ENCODE measurements at places on chromosomes 2 and 18.
A peak's percentile ranks its signal among the peaks of the same experiment; 100 is the strongest.

DNA sequence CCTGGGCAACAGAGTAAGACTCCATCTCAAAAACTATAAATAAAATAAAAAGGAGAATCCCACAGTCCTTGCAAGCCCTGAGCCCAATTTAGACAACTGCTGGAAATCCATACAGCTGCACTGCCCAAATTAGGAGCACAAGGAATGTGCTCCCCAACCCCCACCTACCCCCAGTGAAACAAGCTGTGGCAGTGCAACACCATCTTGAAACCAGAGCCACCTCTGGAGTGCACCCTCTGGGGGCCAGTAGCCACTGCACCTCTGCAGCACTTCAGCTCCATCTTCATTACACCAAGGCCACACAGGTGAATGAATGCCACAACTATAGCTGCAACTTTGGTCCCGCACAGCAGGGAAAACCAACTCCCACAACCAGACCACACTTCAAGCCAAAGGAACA, 37.3 kb downstream of the USP34 start:
- DNase-seq = no peak

DNA sequence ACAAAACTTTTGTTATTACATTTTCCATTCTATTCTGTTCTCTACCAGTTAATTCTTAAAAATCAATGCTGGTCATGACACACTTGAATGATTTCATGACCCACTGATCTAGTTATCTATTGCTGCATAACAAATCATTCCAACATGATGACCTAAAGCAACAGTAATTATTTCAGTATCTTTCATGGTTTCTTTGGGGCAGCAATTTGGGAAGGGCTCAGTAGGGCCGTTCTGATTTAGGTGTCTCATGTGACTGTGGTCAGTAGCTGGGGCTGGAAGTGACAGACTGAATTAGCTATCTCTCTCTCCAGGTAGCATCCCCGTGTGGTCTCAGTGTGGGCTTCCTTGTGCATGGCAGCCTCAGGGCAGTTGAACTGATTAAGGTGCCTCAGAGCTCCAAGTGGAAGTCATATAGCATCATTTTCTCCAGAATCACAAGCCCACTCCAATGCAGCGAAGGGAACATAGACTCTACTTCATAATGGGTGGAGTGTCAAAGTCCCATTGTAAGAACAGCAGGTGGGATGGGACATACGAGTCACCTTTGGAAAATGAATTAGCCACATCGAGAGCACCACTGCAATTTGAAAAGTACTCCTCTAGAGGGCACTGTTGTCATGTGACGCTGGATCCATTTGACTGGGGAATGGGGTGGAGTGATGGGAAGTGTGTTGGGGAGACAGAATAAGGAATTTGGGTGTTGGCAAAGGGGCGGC, 39.1 kb upstream of the FAM136A start:
- DNase-seq = no peak

DNA sequence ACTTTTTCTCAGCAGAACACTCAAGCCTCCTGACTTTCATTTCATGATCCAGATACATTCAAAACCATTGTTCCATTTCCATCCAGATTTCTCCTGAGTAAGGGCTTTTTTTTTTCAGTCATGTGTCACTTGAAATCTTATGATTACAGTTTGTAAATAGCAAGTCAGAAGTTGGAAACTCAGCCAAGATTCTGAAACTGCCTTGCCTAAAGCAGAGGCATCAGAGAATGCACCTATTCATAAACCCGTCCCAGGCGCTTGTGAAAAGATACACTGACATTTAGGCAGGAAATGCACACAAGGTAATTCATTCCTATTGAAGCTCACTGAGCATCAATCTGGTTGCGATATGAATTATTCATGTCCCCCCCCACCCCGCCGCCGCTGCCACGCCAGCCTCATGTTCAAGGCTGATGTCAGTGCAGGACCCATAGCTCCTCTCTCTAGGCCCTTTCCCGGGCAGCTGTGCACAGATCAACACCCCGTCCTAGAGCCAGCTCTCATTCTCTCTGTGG, 30.4 kb upstream of the MGAT4A start:
- peak; percentile 35 for DNase-seq

DNA sequence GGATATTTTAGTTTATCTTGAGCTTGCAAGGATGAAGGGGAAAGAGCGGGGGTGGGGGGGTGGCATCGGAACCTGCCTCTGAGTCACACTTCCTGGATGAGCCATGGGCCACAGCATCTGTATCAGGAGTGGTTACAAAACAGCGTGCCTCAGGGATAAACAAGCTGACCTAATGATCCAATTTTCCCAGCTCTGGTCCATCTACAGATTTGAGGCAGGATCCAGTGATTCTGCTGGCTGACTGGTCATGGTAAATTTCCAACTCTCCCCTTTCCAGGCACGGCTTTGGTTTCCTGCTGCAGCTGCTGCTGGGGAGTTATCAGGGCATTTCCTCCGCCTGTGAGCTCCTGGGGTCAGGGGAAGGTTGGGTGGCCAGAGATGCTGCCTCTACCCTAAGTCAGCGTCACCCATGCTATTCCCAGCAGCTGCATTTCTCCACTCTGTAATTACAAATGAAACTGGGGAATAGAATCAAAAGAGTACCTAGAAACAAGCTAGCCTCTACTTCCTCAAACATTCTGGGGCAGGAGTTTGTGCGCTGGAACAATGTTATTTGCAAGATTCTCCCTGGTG, 4.7 kb upstream of the HPCAL1 start:
- no peak for DNase-seq

- DNase-seq = no peak
These were observed 33.6 kb downstream of the CRACDL start for GRCh38 chr2:98902209-98903063.

GRCh38 chr2:178723786-178724346, 83.4 kb downstream of the TTN start:
- DNase-seq = no peak

- no peak for DNase-seq
These were observed 332.3 kb upstream of the FIGN start for GRCh38 chr2:164068063-164068462.

All from T-cell (primary cell).